T1000 (cell line): ENCODE measurements at places on chromosomes 1 and 21.

DNA sequence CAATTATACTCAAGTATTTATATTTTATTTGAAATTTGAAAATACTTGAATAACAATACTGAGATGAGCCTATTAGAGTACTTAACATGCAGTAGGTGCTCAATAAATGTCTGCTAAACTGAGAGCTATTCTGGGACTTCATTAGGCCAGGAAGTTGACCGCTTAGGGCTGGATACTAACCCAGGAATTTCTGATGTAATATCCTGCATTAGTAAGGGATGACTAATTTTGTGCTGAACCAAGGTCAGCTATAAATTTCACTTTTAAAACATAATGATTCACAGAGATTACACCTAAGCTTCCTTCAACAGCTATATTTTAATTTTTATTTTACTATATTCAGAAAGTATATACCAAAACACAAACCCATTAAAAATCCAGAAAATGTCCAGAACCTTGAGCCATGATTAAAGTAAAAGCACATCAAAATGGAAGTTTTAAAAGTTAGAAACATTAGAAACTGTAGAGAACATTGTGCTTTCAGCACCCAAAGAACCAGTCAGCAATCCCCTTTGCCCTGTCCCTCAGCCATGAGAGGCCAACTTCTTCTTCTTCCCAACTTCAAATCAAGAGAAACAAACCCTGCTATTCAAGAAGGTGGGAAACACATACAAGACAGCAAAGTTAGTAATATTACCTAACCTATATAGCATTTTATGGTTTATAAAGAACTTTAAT is 35.4 kb downstream of the WNT2B start:
- peak; percentile 36 for DNase-seq

- no peak for DNase-seq
These were observed 63.6 kb downstream of the GADD45A start for GRCh38 chr1:67748630-67749029.

GRCh38 chr1:172746091-172746949 is 87.4 kb downstream of the FASLG start:
- DNase-seq: peak; percentile 63

- no peak for DNase-seq
These were observed 7.6 kb downstream of the TDRKH start for GRCh38 chr1:151782741-151783140.

DNA sequence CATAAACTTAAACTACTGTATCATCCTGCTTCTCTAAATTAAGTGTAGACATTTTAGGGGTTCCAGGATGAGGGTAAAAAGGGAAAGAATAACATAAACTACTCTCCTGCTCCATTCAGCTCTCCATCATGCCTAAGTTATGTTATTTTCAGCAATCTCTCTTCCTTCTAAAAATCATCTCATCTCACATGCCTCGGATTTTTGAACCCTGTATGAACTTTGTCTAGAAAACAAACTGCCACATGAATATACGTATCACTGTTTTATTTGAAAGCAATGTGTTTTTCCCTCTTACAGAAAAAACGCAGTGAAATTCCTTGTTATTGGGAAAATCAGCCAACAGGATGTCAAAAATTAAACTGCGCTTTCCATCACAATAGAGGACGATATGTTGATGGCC is 32.6 kb downstream of the ZBED6 start:
- no peak for DNase-seq

- no peak for DNase-seq
These were observed 282.3 kb downstream of the SEC16B start for GRCh38 chr1:177687544-177687943.

- DNase-seq: no peak
These were observed 50.2 kb upstream of the ACTRT2 start for GRCh38 chr1:2971101-2971501.

DNA sequence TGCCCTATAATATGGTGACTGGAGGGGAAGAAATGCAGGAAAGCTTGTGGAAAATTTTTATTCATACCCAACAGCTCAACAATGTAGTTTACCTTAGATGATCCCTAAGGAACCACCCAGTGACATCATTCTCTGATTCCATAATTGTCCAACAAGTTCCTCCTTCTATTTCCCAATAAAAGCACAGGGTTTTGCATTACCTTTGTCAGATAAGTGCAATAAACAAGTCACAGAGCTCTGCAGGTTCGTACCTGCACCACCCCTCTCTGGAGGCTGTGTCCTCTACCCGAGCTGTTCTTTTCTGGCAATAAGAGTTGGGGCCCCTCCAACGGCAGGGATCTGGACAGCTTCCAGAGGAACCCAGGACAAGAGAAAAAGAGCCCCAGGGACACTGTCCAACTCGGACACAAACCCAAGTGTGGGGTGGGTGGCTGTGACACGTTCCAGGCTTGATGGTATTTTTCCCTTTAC is 38.8 kb downstream of the RCAN1 start:
- no peak for DNase-seq

DNA sequence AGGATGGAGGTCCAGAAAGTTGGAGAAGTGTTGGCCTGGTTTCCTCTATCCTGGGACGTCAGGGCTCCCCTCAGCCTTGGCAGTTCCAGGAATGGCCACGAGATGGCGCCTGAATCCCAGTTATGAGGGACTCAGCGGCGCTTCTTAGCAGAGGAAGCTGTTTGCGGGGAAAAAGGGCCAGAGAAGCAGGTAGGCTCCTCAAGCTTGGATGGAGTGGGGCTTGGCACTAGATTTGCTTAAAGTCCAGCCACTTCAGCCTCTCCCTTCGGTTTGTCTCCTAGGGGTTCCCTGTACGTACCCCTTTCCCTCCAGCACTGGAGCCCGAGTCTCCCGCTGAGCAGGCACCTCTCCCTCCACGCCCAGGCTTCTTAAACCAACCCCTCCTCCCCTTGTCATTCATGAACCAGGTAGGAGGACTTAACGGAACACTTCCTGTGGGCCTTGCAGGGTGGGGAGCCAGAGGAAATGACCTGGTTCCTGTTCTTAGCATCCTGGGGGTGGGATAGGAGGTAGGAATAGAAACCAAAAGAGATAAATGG is 32.0 kb upstream of the TENT5B start:
- DNase-seq: peak; percentile 80

GRCh38 chr1:84856726-84857270 is 36.2 kb downstream of the LPAR3 start:
- no peak for DNase-seq

- no peak for DNase-seq
These were observed 197.7 kb upstream of the DUSP10 start for GRCh38 chr1:221939607-221940006.

DNA sequence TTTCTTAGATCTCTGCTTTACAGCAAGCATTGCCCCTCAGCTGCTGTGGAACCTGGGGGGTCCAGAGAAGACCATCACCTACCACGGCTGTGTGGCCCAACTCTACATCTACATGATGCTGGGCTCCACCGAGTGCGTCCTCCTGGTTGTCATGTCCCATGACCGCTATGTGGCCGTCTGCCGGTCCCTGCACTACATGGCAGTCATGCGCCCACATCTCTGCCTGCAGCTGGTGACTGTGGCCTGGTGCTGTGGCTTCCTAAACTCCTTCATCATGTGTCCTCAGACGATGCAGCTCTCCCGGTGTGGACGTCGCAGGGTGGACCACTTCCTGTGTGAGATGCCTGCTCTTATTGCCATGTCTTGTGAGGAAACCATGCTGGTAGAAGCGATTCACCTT is 33.4 kb upstream of the OR2B11 start:
- DNase-seq: no peak

- no peak for DNase-seq
These were observed 57.2 kb upstream of the LRRC8D start for GRCh38 chr1:89763649-89763986.

GRCh38 chr1:45615885-45616284 is 8.0 kb downstream of the CCDC17 start:
- DNase-seq: no peak

- DNase-seq: no peak
These were observed 50.7 kb downstream of the KAZN start for GRCh38 chr1:14648896-14649855.

- no peak for DNase-seq
These were observed 3.6 kb downstream of the ACKR1 start for GRCh38 chr1:159208175-159208825.

DNA sequence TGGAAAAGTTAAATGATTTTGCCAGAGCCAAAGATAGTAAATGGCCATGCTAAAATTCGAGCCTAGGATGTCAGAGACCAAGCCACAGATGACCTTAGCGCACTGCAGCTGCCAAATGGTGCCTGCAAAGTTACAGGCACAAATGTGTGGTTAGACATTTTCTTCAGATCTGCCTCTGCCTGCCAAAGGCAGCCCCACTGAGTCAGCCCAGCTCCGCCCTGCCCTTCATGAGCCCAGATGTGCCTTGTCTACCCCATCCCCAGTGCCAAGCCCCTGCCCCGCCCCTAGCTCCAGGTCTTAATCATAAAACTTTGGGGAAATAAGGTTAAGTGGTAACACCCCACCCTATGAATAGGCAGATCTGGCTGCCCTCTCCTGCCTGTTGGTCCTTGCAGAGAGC is 105.9 kb downstream of the DTL start:
- DNase-seq: no peak

DNA sequence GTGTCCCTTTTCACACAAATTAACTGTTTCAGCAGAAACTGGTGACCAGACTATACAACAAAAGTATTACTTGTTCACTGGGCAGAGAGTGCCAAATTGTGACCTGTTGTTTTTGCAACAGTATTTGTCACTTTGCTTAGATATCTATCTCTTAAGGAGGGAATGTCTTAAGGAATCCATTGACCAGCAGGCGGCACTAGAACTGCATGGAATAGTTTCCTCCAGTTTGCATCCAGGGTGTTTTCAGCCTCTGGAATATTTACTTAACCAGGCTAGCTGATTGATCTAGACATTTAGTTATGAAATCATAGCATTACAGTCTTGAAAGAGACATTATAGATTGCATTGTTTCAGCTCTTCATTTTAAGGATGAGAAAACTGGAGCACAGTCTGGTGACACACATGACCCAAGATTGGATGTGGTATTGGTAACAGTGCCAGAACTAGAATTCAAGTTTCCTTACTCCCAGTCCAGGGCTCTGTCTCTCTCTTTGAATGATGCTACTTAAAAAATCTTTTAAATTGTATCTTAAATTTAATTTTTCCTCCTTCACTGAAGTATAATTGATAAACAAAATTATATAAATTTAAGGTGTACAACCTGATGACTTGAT is 16.9 kb downstream of the RPTN start:
- no peak for DNase-seq

DNA sequence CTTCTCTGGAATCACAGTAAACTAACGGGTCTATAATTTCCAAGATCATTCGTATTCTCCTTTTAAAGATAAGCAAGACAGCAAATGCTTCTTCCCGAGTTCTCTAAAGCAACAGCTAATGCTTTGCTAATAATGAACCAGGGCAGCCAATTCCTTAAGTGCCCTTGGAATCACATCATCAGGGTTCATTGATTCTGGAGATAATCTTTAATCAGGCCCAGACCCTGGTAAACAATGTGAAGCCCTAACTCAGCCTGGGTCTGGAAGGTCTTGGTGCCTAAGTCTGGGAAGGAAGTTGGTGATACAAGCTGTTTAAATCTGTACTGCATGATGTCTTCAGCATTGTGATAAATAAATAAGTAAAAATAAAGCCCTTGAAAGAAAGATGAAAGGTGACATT is 18.4 kb downstream of the ERI3 start:
- no peak for DNase-seq

- no peak for DNase-seq
These were observed 31.4 kb downstream of the PLPP3 start for GRCh38 chr1:56547977-56548376.

GRCh38 chr1:150902346-150902745 is 15.4 kb downstream of the CTXND2 start:
- DNase-seq: no peak

DNA sequence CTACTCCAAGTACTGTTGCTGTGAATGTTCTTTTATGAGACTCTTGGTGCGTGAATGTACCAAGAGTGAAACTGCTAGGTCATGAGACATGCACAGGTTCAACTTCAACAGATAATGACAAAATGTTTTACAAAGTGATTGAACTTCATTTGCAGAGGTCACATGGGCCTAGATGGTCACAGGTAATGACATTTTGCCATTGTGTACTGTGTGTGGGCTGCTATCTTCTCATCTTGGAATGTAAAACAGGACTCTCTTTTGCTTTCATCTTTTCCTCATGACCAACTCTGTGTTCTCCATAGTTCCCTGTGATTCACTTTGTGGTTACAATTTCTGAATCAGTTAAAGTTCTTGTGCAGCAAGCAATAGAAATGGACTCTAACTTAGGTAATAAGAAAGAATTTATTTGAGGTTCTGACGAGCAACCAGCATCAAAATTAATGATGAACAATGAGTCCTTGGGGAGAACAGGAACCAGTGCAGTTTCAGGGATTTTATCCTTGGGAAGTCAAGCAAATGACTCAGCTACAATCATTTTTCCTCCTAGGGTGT is 16.2 kb upstream of the TSNAX start:
- DNase-seq: peak; percentile 22

DNA sequence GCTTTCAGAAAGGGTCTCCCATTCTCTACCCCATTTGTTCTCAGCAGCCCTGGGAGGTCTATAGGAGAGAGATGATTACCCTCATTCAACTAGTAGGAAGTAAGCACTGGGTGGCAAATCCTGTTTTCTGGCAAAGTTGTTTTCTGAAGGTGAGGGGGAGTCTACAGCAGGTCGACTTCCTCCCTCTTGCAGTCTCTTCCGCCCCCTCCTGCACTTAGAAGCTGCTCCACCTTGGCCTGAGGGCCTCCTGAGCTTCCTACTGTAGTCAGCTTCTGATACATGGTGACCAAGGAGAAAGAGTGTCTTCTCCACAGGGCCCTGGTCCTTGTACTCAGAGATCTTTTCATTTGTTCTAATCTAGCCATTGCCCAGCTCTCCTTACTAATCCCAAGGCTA is 93.1 kb downstream of the RGL1 start:
- DNase-seq: no peak

DNA sequence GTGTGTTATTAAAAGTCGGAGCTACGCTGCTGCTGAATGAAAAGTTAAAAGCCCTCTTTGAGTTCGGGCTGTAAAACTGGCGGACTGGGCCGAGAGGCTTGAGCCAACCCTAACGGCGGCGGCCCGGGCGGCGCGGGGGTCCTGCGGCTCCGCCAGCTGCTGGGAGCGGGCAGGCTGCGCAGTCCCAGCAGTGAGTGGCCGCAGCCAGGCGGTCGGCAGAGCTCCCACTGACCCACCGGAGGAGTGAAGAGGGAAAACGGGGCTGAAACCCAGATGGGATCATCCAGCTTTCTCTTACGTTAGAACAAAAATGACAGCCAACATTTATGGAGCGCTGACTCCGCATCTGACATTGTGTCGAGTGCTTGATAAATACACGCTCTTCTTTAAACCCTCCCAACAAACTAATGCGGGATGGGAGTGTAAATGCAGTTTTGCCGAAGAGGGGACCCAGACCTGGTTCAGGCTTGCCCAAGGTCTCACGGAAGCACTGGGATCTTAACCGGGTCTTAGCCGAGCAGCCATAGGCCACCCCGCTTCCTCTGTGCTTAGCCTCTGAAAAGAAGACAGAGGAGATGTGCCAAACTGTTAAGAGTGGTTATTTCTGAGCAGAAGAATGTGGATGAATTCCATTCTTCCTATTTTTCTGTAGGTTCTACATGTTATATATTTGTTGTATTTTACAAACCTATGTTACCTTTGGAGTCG is 3.5 kb downstream of the GRHL3 start:
- no peak for DNase-seq
